ENCODE measurements at places on chromosomes 16 and 17.

DNA sequence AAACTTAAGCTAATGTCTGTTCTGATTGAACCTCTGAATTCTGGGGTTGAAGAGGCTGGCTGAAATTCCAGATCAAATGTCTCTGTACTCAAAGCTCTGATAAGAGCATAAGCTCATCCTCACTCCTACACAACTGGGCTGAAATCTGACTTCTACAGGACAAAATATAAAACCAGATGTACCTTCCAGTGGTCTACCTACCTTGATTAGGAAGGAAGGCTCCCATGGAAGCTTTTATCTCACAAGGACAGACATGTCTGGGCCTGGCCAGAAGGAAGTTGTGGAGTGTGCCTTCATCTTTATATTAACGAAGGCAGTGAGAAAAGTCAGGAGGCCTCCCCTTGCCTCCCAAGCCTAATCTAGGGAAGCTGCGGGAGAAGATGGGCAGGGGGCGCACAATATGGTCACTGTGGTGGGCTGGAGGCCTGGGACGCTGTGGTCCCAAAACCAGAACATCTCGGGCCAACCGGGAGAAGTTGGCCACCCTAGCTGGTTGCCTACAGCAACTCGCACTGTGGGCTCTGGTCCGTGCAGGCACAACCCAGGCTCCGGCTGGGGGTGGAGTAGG is 55.6 kb upstream of the LRRC37A3 start:
- no peak for DNase-seq

GRCh38 chr17:81843713-81844326 is 9.0 kb upstream of the PPP1R27 start:
- no peak for DNase-seq

GRCh38 chr16:11089504-11090124 is 145.2 kb downstream of the CLEC16A start:
- no peak for DNase-seq

- DNase-seq: peak; percentile 55
Observed at GRCh38 chr17:46742565-46743270, 75.8 kb downstream of the WNT3 start.
